ENCODE measurements at places on chromosomes 16 and 17.

DNA sequence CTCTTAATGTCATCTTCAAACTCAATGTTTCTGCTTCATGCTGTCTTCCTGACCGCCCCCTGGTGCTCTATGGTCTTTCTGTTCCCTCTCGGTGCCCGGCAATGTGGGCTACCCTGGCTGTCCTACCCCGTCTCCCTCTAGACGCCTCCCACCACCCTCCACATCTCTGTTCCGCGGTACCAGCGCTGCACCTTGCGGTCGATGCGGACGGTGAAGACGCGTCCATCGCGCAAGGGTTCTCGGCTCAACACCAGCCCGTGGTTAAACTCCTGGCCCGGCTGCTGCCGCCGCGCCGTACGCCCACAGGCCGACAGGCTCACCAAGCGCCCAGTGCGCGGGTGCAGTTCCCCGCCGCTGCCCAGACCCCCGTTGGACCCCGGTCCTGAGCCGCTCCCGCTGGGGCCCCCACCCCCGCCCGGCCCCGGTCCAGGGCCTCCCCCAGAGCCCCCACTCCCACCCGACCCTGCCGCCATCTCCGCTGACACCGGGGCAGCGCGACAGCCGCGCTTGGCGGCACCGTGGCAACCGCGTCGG lies at the start of gene NEURL4:
NEURL4 (minus strand) TSS at position 496 of the 534 bp plus-strand sequence; CDS start at position 473, 23 bp downstream.
- DNase-seq = no peak

- no peak for DNase-seq
Measured at GRCh38 chr17:12927541-12928425, 90.0 kb downstream of the ELAC2 start.

DNA sequence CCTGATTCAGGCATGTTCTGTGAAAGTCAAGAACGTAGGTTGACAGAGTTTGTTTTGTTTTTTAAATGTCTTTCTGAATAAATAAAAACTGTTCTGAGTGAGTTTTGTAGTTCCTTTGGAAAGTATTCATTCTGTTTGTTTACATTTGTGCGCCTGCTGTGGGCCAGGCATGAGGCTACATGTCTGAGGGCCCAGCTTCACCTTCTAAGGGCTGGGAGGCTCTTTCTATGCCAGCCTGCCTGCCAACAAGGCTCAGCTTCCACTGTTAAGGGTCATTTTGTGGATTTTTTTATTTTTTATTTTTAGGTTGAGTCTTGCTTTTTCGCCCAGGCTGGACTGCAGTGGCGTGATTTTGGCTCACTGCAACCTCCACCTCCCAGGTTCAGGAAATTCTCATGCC lies 6.1 kb downstream of the WWOX start:
- DNase-seq = no peak

GRCh38 chr17:50370052-50370451 lies 2.9 kb downstream of the MRPL27 start:
- DNase-seq = no peak

- no peak for DNase-seq
Measured at GRCh38 chr16:30434852-30435251, 5.0 kb upstream of the DCTPP1 start.

- peak; percentile 59 for DNase-seq
Measured at GRCh38 chr16:87458424-87458915, 34.4 kb downstream of the ZCCHC14 start.

- DNase-seq = no peak
Measured at GRCh38 chr17:65857718-65858117, 296.3 kb upstream of the AXIN2 start.

DNA sequence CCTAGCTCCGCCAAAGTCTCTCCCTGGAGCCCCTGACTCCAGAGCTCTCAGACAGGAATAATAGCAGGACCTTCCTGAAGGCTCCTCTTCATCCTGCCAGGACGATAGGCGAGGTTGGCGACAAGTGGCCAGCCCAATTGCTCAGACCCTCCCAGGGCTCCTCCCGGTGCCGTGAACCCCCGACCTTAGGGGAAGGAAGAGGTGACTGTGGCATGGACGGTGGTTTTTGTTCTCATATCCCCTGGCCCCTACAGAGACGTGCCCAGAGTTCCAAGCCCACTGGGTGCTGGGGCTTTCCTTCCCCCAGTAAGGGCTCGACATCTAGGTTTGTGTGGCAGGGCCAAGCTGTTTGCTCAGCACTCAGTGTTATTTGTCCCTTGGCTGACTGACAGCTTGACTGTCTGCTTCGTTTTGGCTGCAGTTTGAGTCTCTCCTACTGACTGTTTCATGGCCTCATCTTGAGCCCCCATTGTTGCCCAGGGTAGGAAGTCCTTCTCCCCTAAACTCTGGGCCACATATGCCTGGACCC lies 4.6 kb upstream of the ADCY7 start:
- DNase-seq = no peak

- DNase-seq = no peak
Measured at GRCh38 chr17:79125503-79125902, 50.9 kb downstream of the ENGASE start.

DNA sequence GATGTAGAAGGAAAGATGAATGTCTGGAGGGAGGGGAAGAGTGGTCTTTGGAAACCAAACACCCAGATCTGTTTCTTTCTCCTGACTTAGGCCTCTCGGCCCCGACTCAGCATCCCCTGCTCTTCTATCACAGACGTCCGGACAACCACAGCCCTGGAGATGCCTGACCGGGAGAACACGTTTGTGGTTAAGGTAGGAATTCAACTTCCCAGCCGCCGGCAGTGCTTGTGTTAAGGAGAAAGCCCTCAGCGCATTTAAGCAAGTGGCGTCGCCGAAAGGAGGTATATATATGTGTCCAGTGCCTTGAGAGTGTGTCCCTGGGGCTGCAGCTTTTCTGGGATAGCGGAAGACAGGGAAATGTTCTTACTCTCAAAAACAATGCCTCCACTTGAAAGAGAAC lies 3.6 kb downstream of the SH2B1 start:
- DNase-seq = no peak

DNA sequence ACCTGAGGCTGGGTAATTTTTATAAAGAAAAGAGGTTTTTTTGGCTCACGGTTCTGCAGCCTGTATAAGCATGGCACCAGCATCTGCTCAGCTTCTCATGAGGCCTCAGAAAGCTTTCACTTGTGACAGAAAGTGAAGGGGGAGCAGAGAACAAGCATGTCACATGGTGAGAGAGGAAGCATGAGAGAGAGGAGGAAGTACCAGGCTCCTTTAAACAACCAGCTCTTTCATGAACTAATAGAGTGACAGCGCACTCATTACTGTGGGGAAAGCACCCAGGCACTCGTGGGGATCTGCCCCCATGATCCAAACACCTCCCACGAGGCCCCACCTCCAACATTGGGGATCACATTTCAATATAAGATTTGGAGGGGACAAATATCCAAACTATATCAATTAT lies 86.8 kb downstream of the USP32 start:
- DNase-seq = no peak

DNA sequence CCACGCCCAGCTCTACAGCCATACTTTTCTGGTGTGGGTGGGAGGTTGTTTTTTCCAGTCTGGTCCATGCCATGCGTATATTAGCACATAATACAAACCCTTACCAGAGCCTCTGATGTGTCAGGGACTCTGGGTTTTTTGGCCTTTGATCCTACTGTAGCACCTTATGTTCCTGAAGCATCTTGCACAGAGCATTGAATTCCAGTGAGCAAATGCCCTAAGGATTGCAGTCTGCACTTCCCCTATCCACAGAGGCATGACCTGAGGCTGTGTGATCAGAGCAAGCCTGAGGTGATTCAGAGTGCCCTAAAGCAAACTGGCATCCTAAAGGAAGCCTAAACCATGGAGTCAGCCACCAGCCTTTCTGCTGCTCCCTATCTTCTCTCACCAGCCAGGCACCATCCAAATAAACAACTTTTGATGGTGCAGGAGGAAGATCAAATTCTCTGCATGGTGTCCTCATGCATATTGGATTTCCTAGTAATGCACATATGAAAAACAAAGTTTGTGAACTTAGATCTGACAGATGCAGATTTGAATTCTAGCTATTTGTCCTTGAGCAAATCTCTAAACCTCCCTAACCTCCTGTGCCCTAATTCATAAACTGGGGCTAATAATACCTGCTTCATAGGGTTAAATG lies 41.2 kb upstream of the HAS3 start:
- DNase-seq = no peak

DNA sequence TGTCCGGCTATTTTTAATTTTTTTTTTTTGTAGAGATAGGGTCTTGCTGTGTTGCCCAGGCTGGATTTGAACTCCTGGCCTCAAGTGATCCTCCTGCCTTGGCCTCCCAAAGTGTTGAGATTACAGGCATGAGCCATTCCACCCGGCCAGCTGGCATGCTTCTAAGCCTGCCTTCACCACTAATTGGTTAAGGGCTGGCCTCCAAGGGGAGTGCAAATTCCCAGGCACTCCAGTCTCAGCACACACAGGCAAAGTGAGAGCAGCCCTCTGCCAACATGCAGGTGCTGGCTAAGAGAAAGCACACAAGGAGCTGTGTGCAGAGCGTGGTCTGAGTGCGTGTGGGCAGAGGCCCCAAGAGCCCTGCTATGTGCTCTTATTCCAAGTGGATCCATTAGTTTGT lies 149.8 kb upstream of the HS3ST2 start:
- no peak for DNase-seq

GRCh38 chr17:77579682-77580081 lies 378.8 kb upstream of the TNRC6C start:
- no peak for DNase-seq

DNA sequence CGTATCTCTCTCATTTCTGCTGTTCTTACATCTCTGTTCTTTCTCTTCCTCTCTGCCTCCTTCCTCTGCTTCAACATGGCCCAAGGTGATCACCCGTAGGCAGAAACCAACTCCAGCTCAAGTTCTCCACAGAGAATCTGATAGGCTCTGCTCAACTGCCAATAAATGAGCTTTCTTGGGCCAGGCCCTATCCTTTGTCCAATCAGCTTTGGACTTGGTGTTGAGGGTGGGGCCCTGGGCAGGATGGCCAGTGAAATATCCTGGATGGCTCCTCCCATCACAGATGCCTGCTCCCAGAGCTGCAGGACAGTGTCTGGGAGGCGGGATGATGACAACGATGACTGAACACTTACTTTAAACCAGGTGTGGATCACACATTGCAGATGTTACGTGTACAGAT lies 17.4 kb upstream of the BRD7 start:
- no peak for DNase-seq

DNA sequence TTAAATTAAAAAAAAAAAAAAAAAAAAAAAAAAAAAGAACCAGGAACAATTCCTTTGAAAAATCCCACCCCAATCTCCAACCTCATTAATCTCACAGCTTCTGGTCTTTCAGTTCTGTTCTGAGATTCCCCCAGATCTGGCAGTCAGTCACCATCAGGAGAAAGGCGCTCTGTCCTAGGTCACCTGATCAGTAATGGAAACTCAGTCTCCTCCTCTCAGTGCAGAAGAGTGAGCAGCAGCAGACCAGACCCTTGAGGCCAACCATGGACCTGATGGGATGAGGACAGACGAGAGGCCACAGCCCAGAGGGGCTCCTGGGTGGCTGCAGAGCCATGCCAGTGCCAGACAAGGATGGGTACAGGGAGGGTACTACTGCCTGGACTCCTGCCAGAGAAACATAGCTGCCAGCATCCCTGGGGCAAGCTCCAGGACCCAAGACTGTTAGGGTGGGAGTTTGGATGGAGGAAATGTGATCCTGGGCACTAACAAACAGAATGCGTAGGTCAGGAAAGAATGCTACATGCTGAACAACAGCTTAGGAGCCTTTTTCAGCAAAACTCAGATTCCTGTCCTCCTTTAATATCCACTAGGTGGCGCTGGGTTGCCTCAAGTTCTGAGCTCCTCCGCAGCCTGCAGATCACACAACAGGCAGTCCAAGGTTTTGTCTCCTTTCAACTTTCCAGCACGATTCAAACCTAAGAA lies 28.7 kb downstream of the MPG start:
- no peak for DNase-seq

GRCh38 chr17:29885031-29885640 lies 44.9 kb downstream of the SSH2 start:
- no peak for DNase-seq

GRCh38 chr16:804193-805048 lies 3.9 kb upstream of the GNG13 start:
- no peak for DNase-seq

- DNase-seq = no peak
Measured at GRCh38 chr17:70776441-70776840, 607.1 kb downstream of the KCNJ2 start.

DNA sequence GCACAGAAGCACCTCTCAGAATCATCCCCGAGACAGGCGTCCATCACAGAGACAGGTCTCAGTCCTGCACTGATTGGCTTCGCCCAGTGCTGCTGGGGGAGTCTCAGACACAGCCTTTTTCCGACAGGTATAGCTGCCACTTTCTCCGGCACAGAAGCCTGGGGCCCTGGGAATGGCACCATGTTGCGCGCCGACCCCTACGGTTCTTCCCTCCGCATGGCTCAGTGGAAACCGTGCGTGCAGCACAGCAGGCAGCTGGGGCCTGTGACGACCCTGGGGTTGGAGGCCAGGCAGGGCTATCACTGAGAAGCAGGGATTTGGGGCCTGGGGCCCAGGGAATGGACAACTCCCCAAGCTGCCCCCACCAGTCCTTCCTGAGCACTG lies 29.7 kb upstream of the CDH15 start:
- peak; percentile 87 for DNase-seq

- no peak for DNase-seq
Measured at GRCh38 chr16:68188170-68188569, 47.8 kb downstream of the ESRP2 start.
